ENCODE measurements at places on chromosomes 5 and 9.

- no peak for DNase-seq
Observed at GRCh38 chr5:104793031-104793754, 1230.6 kb upstream of the NUDT12 start.

DNA sequence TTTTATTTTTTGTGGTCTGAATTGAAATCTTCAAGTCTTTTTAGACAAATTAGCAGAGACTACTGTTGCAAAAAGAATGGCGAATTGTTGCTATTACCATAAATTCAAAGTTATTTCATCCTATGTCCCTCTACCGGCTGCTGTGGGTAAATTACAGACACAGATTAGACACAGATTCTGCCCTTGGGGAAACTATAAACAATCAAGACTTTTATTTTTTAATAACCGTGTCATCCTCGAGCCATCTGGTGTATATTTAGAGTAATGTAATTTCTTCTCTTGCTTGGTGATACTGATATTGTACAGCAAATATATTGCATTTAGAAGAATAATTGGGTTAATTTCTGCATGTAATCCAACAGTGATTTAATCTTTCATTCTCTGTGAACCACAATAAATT lies 228.0 kb upstream of the ADAMTSL1 start:
- DNase-seq, result no peak

DNA sequence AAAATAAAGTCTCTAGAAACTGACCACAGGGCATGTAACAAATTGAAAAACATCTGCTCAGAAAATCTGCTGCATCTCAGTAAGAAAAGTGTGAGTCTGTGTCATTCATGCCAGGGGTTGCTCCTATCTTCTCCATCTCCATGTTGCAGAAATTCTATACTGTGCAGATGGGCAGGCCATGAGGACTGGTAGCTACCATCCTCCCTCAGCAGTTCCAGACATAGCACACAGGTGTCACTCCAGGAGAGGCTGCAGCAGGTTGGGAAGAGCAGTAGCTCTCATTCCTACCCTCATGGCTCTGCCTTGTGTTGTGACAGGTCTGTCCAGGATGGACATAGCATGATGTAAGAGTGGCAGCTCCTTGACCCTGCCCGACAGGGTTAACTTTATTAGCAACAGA lies 173.4 kb downstream of the NDUFS4 start:
- DNase-seq, result no peak

DNA sequence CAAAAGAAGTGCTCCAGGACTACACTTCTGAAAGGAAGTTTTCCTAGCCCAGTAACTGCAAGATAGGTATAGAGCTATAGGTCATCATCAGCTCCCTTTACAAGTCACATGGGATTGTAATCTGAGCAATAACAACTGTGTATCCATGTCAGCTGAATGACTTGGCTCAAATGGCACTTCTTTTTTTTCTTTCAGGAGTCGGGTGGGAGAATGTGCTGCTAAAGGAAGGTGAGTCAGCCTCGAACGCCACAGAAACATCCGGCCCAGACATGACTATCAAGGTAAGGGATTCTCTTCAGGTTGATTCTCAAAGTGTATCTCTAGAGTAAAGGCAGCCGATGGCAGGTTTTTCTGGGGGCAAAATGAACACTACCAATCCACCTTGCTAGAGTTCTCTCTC lies 192.2 kb downstream of the C9orf152 start:
- peak; percentile 93 for DNase-seq

All from RWPE1 (cell line).